ENCODE measurements at places on chromosomes 6 and 20. TPM values are rescaled to one million over a fixed set of nuclear protein-coding genes. Genes with fewer than 3 reads are reported as not detected.

DNA sequence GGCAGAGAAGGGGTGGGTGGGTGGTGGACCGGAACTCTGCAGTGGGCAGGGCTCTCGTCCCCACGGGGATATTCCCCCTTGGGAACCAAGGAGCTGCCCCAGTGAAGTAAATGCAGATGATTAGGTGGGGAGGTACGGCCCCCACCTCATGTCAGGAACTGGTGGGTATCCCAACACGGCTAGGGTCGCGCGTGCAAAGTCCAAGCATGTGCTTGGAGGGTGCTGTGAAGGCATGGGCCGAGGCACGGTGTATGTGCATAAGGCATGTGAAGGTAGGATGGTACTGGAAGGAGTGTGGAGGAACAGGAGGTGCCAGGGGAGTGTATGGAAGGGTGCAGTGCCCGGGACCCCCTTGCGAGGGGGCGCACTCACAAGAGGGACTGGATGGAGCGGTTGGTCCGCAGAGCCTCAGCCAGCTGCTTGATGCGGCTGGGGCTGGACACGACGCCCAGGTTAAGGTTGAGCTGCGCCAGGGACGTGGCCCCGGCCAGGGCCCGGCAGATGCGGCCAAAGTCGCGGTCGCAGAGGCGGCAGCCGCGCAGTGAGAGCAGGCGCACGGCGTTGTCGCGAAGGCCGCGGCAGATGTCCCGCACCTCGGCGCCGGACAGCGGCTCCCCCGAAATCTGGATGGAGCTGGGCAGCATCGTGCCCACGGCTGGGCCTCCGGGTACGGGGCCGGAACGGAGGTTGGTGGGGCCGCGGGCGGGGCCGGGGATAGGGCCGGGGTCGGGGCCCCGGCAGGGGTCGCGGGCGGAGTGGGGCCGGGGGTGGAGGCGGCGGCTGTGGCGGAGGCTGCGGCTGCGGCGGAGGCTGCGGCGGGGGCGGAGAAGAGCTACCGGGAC lies 783 bp downstream of the LRRC73 start:
- DNase-seq, result no peak
- H3K4me3 ChIP-seq, result peak overlapping the region; percentile 75
- H3K27ac ChIP-seq, result peak overlapping the region; percentile 76
- H3K36me3 ChIP-seq, result peaks cover 22% of the 10 kb centered on the region
- H3K27me3 ChIP-seq, result no peaks in the 10 kb centered on the region

GRCh38 chr6:82589509-82590206 lies 226.0 kb downstream of the TPBG start:
- peaks cover 14% of the 10 kb centered on the region for H3K27me3 ChIP-seq
- peaks cover 13% of the 10 kb centered on the region for H3K4me1 ChIP-seq
- H3K4me3 ChIP-seq, result no peak overlapping the region
- no peak for DNase-seq
- no peak overlapping the region for H3K27ac ChIP-seq

GRCh38 chr20:50538276-50538675 lies 28.1 kb downstream of the PTPN1 start:
- H3K36me3 ChIP-seq, result no peaks in the 10 kb centered on the region
- H3K4me3 ChIP-seq, result no peak overlapping the region
- H3K27me3 ChIP-seq, result no peaks in the 10 kb centered on the region

DNA sequence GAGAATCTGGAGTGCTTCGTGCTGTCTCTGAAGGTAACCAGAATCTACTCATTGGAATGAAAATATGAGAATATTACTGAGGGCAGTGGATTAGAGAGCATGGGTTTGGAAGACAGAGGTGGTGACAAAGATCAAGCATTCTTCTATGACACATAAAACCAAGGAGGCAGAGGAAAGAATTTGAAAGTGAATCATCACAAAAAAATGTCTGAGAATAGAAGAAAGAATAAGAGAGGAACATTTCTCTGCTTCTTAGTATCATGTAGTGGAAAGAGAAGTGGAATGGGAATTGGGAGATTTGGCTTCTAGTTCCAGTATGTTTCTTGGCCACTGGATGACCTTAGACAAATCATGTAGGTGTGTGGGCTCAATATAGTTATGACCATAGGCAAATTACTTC lies 474.0 kb downstream of the TFAP2B start:
- H3K36me3 ChIP-seq, result no peaks in the 10 kb centered on the region
- H3K27ac ChIP-seq, result peak overlapping the region; percentile 59
- peaks cover 57% of the 10 kb centered on the region for H3K4me1 ChIP-seq
- no peak overlapping the region for H3K4me3 ChIP-seq
- DNase-seq, result no peak
- H3K27me3 ChIP-seq, result no peaks in the 10 kb centered on the region

- H3K4me1 ChIP-seq, result peaks cover 16% of the 10 kb centered on the region
- no peak for DNase-seq
- H3K4me3 ChIP-seq, result no peak overlapping the region
Observed at GRCh38 chr20:8433291-8433690, 301.2 kb downstream of the PLCB1 start.

GRCh38 chr6:131636880-131637792 lies at the start of gene ENPP3:
TSS of gene ENPP3 (plus strand) at chr6:131637302. CDS start at chr6:131637385, 83 bp downstream.
- DNase-seq, result no peak
- peaks cover 20% of the 10 kb centered on the region for H3K27me3 ChIP-seq
- H3K36me3 ChIP-seq, result no peaks in the 10 kb centered on the region
- peaks cover 15% of the 10 kb centered on the region for H3K4me1 ChIP-seq

DNA sequence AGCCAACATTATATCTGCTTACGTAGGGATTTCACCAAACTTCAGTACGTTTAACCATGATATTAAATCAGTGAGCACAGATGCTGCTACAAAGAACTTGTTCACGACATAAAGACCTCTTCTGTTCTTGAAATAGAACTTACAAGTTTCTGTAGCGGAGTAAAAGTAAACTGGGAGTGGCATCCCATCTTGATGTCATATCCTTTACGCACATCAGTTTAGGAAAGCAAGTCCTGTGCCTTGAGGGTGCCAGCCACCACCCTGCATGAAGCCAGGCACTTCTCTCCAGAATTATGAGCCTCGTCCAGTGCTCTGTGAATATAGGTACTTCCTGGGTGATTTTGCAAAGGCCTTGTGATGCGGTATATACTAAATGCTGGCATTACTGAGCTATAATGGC lies 122.6 kb downstream of the BTBD3 start:
- no peak overlapping the region for H3K4me3 ChIP-seq
- H3K27me3 ChIP-seq, result no peaks in the 10 kb centered on the region
- H3K36me3 ChIP-seq, result no peaks in the 10 kb centered on the region
- no peak overlapping the region for H3K27ac ChIP-seq
- no peaks in the 10 kb centered on the region for H3K4me1 ChIP-seq

DNA sequence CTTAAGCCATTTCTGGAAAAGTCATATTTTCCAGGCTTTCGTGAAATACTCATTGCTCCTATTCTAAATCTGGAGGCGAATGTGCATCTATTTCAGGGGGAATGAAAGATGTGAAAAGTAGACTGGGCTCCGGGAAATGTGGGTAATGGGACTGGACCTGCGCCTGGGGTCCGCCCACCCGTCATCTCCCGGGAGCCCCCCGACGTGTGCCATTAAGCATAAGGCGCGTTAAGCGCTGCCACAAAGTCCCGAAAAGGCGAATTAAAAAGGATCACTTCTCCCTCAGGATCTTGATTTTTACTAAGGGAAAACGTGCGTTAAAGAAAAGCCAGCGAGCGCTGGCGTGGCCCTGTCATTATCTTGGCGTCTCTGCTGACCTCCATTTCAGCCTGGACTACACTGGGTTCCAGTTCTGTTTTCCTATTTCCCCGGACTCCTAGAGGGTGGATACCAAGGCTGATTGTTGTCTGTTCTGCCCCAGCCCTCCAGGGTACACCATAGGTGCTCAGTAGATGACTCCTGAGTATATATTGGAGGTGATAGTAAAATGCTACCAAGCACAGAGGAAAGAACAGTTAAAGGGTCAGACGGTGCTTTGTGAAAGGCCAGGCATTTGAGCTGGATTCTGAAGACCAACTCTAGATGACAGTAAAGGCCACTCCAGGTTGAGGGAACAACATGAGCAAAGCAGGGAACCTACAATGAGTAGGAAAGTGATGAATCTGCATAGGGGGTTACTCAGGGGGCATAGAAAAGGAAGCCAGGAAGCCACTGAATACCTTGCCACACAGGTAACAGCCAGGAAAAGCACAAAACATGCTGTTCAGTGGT lies 89.2 kb upstream of the ARID1B start:
- H3K27ac ChIP-seq, result peak overlapping the region; percentile 84
- H3K27me3 ChIP-seq, result no peaks in the 10 kb centered on the region
- H3K4me3 ChIP-seq, result peak overlapping the region; percentile 79
- peaks cover 19% of the 10 kb centered on the region for H3K4me1 ChIP-seq
- no peak for DNase-seq
- no peaks in the 10 kb centered on the region for H3K36me3 ChIP-seq

- H3K4me1 ChIP-seq, result peaks cover 18% of the 10 kb centered on the region
- DNase-seq, result no peak
- peaks cover 4% of the 10 kb centered on the region for H3K36me3 ChIP-seq
- H3K27me3 ChIP-seq, result no peaks in the 10 kb centered on the region
Observed at GRCh38 chr6:20564269-20564668, 30.0 kb downstream of the CDKAL1 start.

GRCh38 chr20:32063695-32064094 lies 11.7 kb downstream of the HCK start:
- no peak overlapping the region for H3K27ac ChIP-seq
- peaks cover 37% of the 10 kb centered on the region for H3K27me3 ChIP-seq
- H3K4me3 ChIP-seq, result no peak overlapping the region
- DNase-seq, result no peak
- H3K36me3 ChIP-seq, result no peaks in the 10 kb centered on the region
- peaks cover 7% of the 10 kb centered on the region for H3K4me1 ChIP-seq

The FRK gene
- 0.05 TPM for total RNA-seq

The STX11 gene
- 1.6 TPM for total RNA-seq

The CCDC170 gene
- total RNA-seq, result 0.84 TPM

The PPP1R3G gene
- total RNA-seq, result 0.40 TPM

The SLC17A1 gene
- not detected for total RNA-seq
